ENCODE measurements at places on chromosomes 3 and 15.

- DNase-seq = no peak
These were observed 4.9 kb downstream of the HDAC11 start for GRCh38 chr3:13484851-13485590.

GRCh38 chr3:71858503-71859122 lies 73.7 kb upstream of the PROK2 start:
- no peak for DNase-seq

DNA sequence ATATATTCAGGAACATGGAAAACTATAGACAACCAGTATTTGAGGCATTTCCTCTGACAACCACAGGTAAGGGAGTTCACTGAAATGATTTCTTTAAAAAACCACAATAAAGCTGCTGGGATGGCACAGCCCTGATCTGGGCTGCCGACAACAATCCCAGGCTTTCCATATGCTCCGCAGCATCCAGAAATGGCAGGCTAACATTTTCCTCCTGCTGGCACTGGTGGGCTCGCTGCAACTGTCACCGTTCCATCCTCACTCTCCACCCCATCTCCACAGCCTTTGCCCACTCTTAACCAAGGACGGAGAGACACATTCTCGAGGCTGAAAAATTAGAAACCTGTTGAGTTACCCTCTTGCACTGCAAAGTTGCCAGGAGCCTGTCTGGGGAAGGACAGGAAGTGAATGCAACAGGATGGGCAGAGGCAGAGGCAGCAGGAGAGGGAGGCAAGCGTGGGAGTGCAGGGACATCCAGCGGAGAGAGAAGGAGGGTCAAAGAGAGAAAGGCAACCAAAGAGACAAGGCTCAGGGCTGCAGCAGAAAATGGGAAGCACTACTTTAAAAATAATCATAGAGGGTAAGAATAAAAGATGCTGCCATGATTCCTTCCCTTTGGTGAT lies 79.0 kb upstream of the ARRDC4 start:
- DNase-seq = no peak

GRCh38 chr3:111824351-111824750 lies 34.7 kb upstream of the PHLDB2 start:
- DNase-seq = no peak

DNA sequence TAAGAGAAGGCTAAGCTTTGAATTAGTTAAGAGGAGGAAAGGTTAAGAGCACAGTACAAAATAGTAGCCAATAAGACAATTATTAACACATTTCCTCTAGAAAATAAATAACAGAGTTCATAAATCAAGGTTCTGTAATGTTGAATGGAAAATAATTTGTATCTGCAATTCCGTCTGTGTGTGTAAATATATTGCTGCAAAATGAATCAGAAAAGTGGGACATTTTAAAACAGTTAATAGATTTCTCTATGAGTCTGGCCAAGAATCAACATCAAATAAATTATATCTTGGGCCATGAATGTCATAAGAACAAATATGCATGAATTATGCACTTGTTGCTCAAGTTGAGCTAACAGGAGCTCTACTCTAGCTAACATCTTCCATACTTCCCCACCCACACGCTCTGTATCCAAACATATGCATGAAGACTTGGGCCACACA lies 14.2 kb upstream of the SUCNR1 start:
- no peak for DNase-seq

DNA sequence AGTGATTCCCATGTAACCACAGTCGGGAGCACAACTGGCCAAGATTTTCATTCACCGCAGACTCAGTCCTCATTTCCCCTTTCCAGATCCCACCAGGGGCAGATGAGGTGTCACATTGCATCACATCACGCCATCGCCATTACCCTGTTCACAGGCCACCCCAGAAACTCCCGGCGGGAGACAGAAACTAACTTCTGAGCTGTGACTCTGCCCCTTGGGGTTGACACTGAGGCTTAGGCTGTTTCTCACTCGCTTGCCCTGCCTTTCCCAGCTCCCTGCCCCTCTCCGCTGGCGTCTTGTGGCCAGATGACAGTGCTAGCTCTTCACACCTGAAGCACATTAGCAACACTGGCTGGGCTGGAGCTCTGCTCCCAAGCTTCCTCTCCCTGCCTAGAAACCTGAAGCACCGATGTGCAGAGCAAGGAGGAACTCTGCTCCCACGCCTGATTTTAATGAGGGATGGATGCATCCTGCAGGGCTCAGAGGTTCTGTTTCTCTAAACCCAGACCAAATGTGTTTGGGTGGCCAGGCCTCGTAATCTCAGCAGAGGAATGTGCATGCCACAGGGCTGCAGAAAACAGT lies 88.8 kb upstream of the CTDSPL start:
- no peak for DNase-seq

DNA sequence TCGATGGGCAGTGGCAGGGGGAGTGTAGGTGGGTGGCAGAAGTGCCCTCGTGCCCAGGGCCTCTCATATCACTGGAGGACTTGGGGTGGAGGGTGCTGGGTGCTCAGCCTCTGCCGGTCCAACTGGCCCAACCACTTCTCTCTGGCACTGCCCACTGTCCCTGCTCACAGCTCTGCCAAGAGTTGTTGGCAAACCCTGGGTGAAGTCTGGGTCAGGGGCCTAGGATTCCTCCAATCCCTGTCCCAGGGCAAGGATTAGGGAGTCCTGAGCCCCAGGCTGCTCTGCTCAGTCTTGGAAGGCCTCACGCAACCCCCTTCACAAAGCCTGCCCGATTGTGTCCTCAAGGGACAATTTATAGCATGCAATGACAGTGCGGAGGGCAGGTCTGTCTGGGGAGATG lies 5.2 kb upstream of the PRKCD start:
- no peak for DNase-seq

- DNase-seq = no peak
These were observed 220.5 kb upstream of the SLCO3A1 start for GRCh38 chr15:91632981-91633380.

GRCh38 chr15:67172172-67172571 lies 82.3 kb downstream of the AAGAB start:
- no peak for DNase-seq

- DNase-seq = no peak
These were observed 344.6 kb downstream of the EPHA3 start for GRCh38 chr3:89452066-89452465.
